ENCODE measurements at places on chromosomes 4 and X. TPM values are rescaled to one million over a fixed set of nuclear protein-coding genes. Genes with fewer than 3 reads are reported as not detected.
A peak's percentile ranks its signal among the peaks of the same experiment; 100 is the strongest.

DNA sequence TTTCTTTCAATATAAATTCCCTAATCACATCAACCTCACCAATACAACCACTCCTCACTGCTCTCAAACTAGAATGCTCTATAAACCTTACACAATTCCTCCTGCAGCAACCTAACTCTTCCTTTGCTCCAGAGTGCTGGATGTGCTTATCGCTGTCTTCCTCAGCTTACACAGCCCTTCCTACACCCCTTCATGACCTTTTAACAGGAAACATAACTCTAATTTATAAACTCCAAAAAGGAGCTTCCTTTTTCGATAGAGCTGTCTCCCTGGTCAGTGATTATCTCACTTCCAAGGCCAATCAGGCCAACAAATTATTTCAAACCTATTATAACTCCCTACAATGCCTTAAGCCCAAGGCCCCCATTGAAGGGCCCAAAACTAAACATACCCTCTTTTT, 78.8 kb downstream of the COQ2 start:
- no peak for DNase-seq

The S100G gene
- polyA plus RNA-seq = not detected

GRCh38 chrX:2325076-2325784, 175.5 kb downstream of the DHRSX start:
- peak; percentile 33 for DNase-seq

The DCLK2 gene
- polyA plus RNA-seq = 9.4 TPM

DNA sequence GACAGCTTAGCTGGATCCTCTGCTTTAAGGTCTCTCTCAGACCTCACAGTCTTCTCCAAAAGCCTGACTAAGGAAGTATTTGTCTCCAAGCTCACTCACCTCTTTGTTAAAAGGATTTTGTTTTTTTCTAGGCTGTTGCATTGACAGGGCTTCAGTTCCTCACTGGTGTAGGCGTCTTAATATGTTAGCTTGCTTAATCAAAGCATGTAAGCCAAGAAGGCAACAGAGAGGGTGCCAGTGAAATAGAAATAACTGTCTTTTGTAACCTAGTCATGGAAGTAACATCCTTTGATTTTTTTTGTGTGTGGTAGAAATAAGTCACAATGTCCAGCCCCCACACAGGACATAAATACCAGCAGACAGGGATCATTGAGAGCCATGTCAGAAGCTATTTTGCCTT, 58.8 kb downstream of the FIP1L1 start:
- DNase-seq = no peak

The FAM241A gene
- polyA plus RNA-seq = 4.0 TPM

GRCh38 chr4:119690871-119691270, 62.3 kb upstream of the PDE5A start:
- DNase-seq = no peak

The SOWAHD gene
- 1.1 TPM for polyA plus RNA-seq

The MAGEA2 gene
- polyA plus RNA-seq = not detected

- DNase-seq = no peak
Observed at GRCh38 chr4:112386071-112386470, 88.9 kb downstream of the ALPK1 start.

GRCh38 chrX:111447298-111447697, 35.3 kb upstream of the DCX start:
- no peak for DNase-seq

DNA sequence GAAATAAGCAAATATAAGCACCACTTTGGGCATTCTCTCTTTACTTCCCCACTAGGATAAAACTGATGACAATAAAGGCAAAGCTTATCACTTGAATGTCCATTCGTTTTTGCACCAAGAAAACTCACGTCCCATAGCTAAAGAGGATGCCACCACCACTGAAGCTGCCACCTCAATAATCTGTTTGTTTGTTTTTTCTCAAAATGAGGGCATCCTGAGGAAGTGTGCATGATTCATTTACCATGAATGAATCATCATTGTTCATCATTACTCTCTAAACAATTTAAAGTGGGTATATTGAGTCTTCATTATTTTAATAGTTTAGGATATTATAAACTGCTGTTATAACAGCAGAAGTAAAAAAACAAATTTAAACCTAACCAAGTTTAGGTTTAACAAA, 168.2 kb downstream of the DCTD start:
- DNase-seq = no peak

DNA sequence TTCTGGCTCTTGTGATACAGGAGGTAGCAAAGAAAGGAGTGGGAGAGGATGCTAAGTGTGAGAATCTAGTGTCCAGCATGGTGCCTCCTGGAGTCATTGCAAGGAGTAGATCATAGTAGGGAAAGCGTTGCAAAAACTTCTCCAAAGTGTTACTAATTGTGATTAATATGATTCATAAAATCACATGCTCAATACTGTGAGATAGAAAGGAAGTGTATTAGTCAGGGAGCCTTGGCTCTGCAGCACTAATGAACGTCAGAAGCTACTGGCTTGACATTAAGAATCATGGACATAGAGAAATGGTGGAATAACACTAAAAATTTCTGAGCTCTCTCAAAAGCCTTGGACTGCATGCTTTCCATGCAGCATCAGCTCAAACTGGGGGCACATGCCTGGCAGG, 299.1 kb downstream of the EVC2 start:
- no peak for DNase-seq

The CACNA1F gene
- not detected for polyA plus RNA-seq

- DNase-seq = no peak
Observed at GRCh38 chr4:81627590-81627989, 155.9 kb upstream of the RASGEF1B start.

- no peak for DNase-seq
Observed at GRCh38 chr4:156939801-156940200, 31.8 kb downstream of the PDGFC start.

The ZNF157 gene
- polyA plus RNA-seq = 0.39 TPM

DNA sequence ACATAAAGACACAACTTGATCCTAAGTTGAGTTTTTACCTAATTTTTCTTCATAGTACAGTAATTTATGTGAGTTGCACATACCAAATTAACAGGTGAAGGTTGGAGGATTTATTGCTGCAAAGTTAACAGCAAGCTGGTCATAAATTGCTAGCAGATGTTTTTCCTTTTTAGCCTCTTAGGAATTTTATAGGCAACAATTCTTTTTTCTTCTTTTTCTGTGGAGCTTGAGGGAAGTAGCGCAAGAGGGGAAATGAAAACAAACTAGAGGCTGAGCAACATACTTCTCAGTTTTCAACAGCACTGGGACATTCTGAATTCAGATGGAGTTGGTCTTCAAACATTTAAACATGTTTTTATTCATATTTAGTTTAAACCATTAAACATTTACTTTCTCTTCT, 63.7 kb upstream of the TLR2 start:
- DNase-seq = no peak

- no peak for DNase-seq
Observed at GRCh38 chr4:11635342-11635741, 206.6 kb upstream of the HS3ST1 start.

DNA sequence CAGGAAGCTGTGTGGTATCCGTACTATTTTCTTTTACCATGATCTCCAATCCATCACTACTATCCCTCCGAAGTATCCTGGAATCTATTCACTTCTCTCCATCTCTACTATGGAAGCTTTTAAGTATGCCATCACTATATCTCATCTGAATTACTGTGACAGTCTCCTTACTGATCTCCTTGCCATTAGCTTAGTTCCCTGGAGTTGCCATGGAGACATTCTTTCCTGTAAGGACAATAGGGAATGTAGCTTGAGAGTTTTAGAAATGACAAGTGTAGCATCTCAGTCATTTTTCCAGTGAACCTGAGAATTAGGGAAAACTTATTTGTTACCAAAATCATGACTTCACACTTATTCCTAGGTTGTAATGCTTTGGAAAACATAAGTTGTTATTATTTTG, 86.3 kb downstream of the HPGD start:
- no peak for DNase-seq

DNA sequence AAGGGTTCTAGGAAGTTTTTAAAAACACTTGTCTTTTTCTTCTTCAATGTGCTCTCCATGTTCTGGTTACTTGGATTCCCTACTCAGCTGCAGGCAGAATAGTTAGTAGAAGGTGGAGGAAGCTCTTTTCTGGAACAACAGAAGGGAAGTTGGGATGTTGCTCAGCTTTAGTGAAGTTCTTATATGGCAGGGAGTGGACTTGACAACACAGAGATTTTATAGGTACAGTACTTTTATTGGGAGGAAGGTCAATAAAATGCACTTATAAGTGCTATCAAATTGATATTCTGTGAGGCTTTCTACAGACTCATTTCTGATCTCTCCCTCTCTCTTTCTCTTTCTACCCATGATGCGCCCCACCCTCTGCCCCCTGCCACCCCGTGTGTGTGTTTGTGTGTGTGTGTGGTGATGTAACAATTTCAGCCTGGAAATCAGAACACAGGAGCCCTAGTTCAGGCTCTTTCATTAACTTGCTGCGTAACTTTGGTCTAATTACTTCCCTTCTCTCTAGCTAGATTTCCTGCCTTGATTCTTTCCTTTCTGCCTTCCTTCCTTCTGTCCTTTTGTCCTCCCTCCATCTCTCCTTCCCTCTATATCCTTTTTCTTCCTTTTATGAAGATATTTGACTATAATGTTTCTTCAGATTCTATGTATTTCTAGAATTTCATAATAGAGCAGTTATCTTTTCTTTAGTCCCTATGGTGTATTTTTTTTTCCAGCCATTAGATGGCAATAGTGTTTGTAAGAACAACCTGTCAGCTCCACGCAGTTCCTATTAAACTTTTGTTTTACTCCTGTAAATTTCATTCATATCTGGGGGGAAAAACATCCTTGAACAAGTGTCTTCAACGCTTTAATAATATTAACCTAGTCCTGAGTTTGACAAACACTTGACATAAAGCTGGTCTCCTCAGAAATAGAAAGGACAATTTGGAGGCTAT, 37.1 kb downstream of the HEPH start:
- DNase-seq = no peak

DNA sequence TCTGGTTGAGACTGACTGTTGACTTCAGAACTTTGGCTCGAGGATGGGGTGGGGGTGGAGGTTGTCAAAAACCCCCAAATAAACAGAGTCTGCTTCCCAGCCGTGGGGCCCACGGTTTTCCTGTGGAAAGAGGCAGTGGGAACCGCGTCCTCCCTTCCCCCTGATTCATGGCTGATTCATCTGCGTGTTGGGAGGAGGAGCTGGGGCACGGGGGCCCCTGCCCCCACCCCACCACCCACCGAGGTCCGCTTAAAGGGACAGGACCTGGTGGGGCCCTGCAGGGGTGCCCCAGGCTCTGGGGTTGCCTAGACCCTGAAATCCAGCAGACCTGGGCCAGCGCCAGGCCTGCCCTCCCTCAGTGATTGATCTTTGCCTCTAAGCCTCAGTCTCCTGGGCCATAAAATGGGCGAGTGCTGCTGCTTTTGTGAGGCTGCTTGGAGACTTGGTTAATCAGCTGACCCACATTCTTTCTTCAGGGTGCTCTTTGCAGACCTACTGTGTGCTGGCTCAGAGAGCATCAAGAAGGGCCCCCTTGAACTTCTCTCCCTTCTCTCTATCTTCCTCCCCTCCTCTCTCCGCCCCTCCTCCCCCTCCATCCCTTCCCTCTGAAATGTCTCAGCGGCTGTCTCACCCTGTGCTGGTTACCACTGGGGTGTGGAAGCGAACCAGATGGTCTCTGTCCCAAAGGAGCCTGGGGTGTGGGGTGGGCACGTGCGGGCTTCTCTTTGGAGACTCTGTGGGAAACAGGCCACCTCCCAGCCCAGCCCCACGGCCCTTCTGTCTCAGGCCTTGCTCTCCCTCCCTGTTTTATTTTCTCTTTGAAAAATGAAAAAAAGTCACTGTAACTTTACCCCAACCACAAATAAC, 9.1 kb downstream of the HTRA3 start:
- DNase-seq = peak; percentile 79

The ALPK1 gene
- polyA plus RNA-seq = 7.6 TPM

The PPARGC1A gene
- 10.5 TPM for polyA plus RNA-seq

The MMRN1 gene
- 2.2 TPM for polyA plus RNA-seq

- no peak for DNase-seq
Observed at GRCh38 chr4:26061248-26061986, 147.4 kb downstream of the SMIM20 start.

The EDA gene
- polyA plus RNA-seq = 20.7 TPM

- no peak for DNase-seq
Observed at GRCh38 chr4:98518559-98519267, 139.7 kb downstream of the TSPAN5 start.

The SPRY1 gene
- 184 TPM for polyA plus RNA-seq

DNA sequence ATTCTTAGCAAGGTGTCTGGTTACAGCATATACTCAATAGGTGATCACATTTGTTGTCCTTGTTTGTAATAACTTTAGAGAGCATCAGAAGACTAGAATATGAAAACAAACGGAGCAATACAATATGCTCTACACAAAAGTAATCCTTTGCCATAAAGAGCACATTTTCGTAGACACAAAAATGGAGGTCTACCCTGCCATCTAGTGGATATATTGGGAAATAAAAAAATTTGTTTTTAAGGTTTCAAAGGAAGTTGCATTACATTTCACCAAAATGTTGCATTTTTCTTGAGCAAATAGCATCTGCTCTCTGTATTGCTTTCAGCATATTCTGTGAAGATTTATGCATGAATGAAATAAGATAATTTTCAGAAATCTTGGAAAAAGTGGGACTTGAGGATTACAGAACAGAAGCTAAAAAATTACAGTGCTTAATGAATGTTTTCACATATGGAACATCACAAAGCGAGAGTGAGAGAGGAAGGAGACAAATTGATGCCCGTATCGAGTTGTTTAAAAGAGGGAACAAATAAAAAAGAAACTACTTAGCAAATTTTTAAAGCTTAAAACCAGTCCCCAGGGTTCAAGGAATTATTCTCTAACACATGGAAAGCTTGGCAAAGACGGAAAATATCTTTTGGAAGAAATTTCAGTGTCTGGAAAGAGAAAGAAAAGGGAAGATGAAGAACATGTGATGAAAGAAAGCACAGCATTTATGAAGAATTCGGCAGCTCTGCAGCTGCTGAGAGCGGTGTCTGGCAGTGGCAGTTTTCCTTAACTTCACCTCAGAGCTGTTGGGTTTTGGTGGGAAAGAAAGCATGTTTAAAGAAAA, 390.1 kb downstream of the ANKRD50 start:
- DNase-seq = peak; percentile 76

Data from hindlimb muscle (tissue), 1 donor.